ENCODE measurements at places on chromosomes 4 and X.

DNA sequence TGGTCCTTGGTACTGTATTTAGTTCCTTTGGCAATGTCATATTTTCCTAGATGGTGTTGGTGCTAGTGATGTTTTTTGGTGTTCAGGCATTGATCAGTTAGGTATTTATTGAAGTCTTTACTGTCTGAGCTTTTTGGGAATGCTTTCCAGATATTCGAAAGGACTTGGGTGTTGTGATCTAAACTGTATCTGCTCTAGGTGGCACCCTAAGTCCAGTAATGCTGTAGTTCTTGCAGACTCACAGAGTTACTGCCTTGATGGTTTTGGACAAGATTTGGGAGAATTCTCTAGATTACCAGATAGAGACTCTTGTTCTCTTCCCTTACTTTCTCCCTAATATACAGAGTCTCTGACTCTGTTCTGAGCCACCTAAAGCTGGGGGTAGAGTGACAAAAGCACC, 513.6 kb upstream of the PITX2 start:
- no peak for DNase-seq

DNA sequence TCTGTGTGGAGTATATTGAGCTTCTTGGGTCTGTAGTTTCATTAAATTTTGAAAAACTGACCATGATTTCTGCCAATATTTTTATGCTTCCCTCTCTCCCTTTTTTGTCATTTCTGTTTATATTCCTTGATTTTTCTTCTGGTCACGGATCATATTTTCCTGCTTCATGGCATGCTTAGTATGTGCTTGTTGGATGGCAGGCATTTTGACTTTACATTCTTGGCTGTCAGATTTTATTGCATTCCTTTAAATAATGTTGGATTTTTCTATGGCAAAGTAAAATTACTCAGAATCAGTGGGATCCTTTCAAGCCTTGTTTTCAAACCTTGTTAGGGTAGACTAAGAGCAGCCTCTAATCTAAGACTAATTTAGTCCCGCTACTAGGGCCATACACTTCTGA, 531.8 kb downstream of the IL15 start:
- DNase-seq, result no peak

DNA sequence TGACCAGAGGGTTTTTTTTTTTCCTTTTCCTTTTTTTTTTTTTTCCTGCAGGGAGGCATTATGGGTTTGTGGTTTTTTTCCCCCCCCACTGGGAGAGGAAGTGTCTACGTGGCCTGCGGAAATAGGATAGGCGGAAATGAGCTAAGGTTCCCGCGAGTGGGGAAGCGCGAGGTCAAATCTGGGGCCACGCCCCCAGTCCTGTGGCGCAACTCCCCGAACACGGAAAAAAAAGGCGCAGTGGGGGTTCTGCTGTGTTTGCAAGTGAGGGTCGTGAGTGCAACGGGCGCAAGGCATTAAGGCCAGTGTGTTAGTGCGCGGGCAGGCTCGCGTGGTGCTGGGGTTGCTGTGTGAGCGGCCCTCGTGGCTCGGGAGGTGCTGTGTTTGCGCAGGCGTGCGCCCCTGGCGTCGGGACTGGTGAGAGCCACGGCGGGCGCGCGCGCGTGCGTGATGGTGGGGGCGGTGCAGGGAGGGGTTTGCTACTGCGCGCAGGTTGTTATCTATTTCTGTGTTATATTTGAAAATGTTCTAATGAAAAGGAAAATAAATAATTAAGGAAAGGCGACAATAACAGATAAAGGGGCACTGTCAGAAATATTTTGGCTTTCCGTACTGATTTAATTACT, 685 bp upstream of the MORF4L2 start:
- DNase-seq, result peak; percentile 90

GRCh38 chrX:115499112-115499805, 61.7 kb upstream of the PLS3 start:
- DNase-seq, result no peak

- DNase-seq, result no peak
Observed at GRCh38 chr4:137922721-137923120, 319.4 kb downstream of the SLC7A11 start.

DNA sequence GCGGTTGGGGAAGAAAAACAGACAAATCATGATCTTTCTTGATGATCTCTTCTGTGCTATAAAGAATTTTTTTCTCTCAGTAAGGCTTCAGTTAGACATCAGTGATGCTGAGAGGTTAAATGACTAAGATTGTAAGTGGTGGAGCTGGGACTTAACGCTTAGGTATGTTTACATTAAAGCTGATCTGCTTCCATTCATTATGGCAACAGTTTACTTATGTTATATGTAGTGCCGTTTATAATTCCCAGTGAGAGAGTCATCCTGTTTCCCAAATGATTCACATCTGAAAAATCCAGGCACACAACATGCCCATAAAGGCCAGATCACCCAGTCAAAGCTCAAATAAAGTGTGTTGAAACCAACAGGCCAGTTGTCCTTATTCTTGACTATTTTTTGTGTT, 50.1 kb downstream of the CENPVL3 start:
- no peak for DNase-seq
